Stimulated activated CD4-positive, alpha-beta T cell treated with anti-CD3 and anti-CD28 coated beads, Interleukin-1b, Interleukin-23, amount 100 ng/mL, for 4 hours (primary cell): ENCODE measurements at places on chromosomes 3 and 15.

DNA sequence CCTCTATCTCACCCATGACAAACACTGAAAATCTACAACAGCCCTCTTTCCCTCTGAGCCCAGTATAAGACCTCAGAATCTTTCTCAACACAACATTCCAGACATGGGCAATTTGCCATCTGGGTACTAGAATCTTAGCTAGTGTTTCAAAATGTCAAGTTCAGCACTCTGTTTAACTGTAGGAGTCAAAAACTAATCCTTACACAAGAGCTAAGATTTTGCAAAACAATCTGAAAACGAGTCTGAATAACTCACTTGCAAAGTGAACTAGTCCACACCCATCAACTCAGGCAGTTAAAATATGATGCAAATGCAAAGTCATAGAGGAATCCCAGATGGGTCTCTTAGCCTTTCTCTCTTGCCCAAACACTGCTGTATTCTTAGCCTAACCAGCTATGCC, 67.8 kb downstream of the GPR176 start:
- DNase-seq: no peak

- no peak for DNase-seq
These were observed 21.2 kb downstream of the CCR8 start for GRCh38 chr3:39350714-39351113.

GRCh38 chr3:185822221-185823000, 2.4 kb downstream of the IGF2BP2 start:
- no peak for DNase-seq

DNA sequence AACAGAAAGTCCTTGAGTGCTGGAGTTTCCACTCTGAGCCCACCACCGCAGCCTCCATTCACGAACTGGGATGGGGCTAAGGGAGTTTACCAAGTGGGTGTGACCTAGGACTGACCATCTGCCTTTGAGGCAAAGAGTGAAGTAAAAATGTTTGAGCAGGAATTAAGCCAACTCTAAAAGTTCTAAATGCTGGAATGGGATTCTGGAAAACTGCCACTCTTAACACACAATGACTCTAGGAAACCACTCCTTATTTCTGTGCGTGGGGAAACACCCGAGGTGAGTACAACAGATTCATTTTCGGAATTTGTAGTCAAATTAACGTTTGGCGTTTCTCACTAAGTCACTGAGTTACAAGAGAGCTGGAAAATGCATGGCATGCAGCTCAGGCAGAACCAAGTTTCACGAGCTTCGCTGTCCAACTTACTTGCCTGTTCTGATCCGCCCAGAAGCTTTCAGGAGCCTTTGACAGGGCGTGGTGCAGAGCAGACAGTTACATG, 31.6 kb downstream of the ISL2 start:
- no peak for DNase-seq
